Stimulated activated naive CD8-positive, alpha-beta T cell treated with anti-CD3 and anti-CD28 coated beads, Interleukin-15, Interleukin-2, amounts not matched to agents 100 U/mL and 50 U/mL, for 24 hours (primary cell): ENCODE measurements at places on chromosomes 2 and 18.
A peak's percentile ranks its signal among the peaks of the same experiment; 100 is the strongest.

GRCh38 chr2:144659731-144660275 lies 139.9 kb upstream of the ZEB2 start:
- peak; percentile 41 for DNase-seq

DNA sequence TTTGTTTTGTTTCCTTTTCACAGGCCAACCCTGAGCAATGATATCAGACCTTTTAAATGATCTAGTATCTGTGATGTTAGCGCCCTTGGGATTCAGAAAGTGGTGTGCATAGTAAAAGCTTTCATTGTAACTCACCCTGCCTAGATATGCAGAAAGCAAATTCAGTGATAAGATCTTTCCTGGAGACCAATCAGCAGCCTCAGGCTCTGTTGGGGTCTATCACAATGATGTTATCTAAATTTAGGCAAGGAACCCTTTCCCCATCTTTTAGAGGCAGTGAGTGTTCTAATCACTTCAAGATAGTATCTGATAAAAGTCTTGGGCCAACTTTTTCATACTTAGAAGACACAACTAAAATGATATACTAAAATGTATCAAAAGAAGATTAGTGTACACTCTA lies 23.6 kb upstream of the PNO1 start:
- no peak for DNase-seq

DNA sequence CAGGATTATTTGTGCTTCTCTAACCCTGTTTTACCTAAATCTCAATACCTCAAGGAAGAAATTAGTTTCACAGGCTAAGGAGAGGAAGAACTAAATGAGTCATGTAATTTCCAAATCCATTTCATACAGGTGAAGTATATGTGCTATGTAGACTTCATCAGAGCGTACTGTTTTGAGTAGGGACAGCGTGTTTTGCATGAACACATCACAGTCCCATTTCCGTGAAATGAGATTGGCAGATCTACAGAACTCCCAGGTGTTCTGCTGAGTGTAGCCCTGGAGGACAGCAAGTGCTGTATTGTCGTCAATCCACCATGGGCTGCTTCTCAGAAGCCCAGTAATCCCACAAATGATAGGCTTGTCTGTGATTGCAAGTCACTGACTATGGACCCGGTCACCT lies 97.7 kb downstream of the XRCC5 start:
- no peak for DNase-seq

- no peak for DNase-seq
Measured at GRCh38 chr18:13407484-13407883, 188.9 kb downstream of the LDLRAD4 start.

- DNase-seq: no peak
Measured at GRCh38 chr2:191679818-191680600, 2.1 kb downstream of the NABP1 start.

GRCh38 chr18:11162462-11162861 lies 13.1 kb upstream of the PIEZO2 start:
- no peak for DNase-seq

- no peak for DNase-seq
Measured at GRCh38 chr2:64698668-64699444, 45.1 kb upstream of the SERTAD2 start.

DNA sequence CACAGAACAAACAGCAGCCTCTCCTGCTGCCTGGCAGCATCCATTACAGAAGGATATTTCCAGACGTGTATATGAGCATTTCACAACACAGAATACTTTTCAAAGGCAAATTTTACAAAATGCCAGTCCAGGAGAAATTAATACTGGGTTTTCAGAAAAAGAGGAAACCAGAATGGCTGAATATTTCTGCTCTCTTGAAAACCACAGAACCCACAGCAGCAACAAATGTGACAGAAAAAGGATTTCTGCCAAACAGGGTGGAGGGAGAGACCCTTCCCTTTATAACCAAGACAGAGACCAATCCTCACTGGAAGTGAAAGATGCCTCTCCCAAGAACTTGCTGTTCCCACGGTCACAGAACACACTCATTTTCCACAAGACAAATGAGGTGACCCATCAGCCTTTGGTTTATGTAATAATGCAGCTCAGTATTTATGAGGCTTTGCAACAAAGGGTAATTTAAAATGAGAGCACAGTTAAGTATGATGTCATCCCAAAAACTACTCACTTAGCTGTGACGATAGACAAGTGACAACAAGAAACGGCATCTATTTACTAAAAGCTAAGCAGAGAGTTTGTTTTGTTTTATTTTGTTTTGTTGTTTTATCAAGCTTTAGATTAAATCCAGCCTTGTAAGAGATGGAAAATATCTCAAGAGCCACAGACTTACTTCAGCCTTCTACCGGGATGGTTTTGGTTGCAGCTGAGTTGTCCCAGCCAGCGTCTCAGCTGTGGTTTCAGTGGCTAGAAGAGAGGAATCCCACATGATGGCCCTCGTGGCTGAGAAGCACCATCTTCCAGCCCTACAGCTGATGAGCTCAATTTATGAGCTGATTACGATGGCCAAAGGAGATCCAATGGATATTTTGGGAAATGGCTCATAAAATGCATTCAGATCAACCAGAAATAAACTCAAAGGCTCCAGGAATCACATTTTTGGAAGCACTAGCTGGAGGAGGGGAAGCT lies 249.3 kb upstream of the AGAP1 start:
- no peak for DNase-seq
